Activated T-cell treated with anti-CD3 and anti-CD28 coated beads, Interleukin-2, amount 50 U/mL, for 24 hours (primary cell): ENCODE measurements at places on chromosomes 13 and 19.

- no peaks in the 10 kb centered on the region for H3K27me3 ChIP-seq
- DNase-seq: no peak
- H3K4me1 ChIP-seq: no peaks in the 10 kb centered on the region
- no peaks in the 10 kb centered on the region for H3K36me3 ChIP-seq
These were observed 1744.8 kb upstream of the MIR17HG start for GRCh38 chr13:89602655-89603054.

GRCh38 chr13:73000027-73000674 lies 58.7 kb upstream of the KLF5 start:
- no peaks in the 10 kb centered on the region for H3K27me3 ChIP-seq
- no peak for DNase-seq
- no peak overlapping the region for H3K4me3 ChIP-seq

DNA sequence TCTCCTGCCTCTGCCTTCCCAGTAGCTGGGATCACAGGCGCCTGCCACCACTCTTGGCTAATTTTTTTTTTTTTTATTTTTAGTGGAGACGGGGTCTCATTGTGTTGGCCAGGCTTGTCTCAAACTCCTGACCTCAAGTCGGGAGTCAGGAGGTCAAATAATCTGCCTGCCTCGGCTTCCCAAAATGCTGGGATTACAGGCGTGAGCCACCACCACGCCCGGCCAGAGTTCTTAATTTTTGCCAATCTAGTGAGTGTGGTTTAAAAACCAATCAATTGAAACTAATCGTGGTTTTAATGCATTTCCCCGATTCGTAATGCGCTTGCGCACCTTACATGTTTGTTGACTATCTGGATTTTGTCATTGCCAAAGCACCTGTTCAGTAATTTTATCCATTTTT lies 37.0 kb downstream of the SKA3 start:
- DNase-seq: no peak
- peak overlapping the region; percentile 99 for H3K27ac ChIP-seq
- H3K36me3 ChIP-seq: peaks cover 42% of the 10 kb centered on the region

DNA sequence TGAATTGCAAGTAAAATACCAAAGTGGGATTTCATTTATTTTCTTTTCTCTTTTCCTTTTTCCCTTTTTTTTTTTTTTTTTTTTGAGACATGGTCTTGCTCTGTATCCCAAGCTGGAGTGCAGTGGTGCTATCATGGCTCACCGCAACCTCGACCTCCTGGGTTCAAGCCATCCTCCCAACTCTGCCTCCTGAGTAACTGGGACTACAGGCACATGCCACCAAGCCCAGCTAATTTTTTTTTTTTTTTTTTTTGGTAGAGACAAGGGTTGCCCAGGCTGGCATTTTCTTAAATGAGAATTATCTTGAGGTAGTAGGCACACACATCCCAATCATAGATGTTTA lies 68.5 kb upstream of the GPR183 start:
- peaks cover 93% of the 10 kb centered on the region for H3K4me1 ChIP-seq
- DNase-seq: no peak
- no peaks in the 10 kb centered on the region for H3K27me3 ChIP-seq
- peaks cover 79% of the 10 kb centered on the region for H3K36me3 ChIP-seq

DNA sequence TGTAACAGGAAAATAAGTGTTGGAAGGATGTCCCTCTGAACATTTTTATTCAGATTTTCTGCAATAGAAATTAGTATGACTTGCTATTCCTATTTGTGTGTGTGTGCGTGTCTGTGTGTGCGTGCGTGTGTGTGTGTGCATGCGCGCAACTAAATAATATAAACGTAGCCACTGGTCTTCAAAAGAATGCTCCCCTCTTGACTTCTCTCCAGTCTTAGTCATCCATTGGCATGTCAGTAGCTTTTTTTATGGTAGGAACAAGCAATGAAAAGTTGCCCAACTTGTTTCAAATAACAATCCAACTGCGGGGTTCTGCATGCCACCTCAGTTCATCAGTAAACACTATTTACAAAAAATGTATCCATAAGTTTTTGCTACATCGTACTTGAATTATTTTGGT lies 249.6 kb downstream of the GPC6 start:
- H3K4me3 ChIP-seq: no peak overlapping the region
- no peak overlapping the region for H3K27ac ChIP-seq
- no peak for DNase-seq
- no peaks in the 10 kb centered on the region for H3K36me3 ChIP-seq
- no peaks in the 10 kb centered on the region for H3K27me3 ChIP-seq

DNA sequence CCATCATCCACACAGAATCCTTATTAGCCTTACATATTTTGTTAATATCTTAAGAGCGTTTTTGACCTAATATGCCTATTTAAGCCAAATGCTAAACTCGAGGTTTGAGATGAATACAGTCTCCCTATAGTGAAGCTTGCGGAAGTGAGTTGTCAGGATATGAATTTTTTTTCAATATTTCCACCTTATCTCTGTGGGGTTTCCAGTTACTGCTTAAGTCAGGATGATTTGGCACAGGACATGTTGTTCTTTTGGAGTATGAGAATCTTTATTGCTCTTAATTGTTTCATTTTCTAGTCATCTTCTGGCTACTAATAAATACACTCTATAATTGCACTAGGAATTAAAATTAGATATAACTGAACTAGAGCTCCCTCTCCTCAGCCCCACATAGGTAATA lies 44.2 kb upstream of the GPC6 start:
- H3K27me3 ChIP-seq: no peaks in the 10 kb centered on the region
- no peak overlapping the region for H3K27ac ChIP-seq
- no peak overlapping the region for H3K4me3 ChIP-seq
- H3K4me1 ChIP-seq: no peaks in the 10 kb centered on the region

DNA sequence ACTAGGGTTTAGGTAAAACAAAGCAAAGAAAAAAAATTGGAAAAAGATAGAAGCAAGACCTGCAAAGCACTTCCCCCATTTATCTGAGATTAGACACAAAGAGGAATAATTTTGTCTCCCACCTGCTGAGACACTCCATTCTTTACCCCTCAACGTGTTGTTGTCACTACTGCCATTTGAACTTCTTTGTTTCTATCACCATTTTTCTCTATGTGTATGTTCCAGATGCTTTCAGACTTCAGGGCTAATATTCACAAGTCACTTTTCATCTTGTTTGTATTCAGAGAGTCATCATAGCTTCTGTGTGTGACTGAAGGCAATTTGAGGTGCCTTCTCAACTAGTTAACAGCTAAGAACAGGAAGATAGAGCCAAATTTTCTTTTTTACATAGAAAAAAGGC lies 512.5 kb downstream of the TBC1D4 start:
- no peak overlapping the region for H3K27ac ChIP-seq
- H3K4me3 ChIP-seq: no peak overlapping the region
- DNase-seq: no peak
- peaks cover 7% of the 10 kb centered on the region for H3K27me3 ChIP-seq

GRCh38 chr19:41626278-41626677 lies 596 bp downstream of the CEACAM4 start:
- H3K27ac ChIP-seq: no peak overlapping the region
- no peak for DNase-seq
- H3K4me3 ChIP-seq: no peak overlapping the region
- peaks cover 42% of the 10 kb centered on the region for H3K27me3 ChIP-seq
- H3K4me1 ChIP-seq: no peaks in the 10 kb centered on the region

DNA sequence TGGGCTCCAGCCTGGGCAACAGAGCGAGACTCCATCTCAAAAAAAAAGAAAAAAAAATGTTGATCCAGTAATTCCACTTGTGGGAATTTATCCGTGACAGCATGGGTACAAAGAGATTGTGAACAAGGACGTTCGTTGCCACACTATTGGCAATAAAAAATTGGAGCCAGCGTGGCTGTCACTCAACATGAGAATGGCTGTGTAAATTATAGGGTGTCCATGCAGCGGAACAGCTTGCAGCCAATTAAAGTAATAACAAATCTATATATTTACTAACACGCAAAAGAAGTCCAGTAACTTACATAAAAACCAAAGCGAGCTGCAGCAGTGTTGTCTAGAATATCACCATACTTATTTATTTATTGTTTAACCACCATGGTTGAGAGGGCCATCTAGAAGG lies 19.3 kb downstream of the DPF1 start:
- H3K27ac ChIP-seq: no peak overlapping the region
- peaks cover 15% of the 10 kb centered on the region for H3K27me3 ChIP-seq
- H3K4me3 ChIP-seq: no peak overlapping the region
- no peak for DNase-seq
- H3K4me1 ChIP-seq: peaks cover under 1% of the 10 kb centered on the region

DNA sequence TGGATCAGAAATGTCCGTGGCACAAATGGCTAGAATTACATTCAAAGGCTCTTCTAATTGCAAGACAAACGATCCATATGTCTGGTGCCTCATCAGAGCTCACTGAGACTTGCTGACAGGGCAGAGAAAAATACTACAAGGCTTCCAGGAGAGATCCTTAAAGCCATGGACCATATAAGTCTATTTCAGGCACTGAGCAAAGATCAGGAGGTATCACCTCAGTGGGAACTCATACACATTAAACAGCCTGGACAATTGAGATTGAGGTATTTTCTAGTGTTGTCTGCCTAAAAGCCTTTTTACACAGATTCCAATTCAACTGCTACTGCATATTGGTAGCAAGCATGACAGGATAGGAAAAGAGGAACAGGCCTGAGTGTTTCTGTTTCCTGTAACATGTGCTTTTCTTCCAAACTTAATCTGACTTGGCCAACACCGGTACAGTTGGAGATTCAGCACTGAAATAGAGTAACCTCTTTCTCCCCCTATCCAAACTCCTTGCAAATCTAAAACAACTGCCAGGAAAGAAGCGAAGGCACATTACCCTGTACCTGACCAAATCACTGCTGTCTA lies 65.9 kb downstream of the SERP2 start:
- no peak for DNase-seq
- H3K27me3 ChIP-seq: peaks cover 13% of the 10 kb centered on the region
- H3K36me3 ChIP-seq: no peaks in the 10 kb centered on the region
- H3K4me3 ChIP-seq: no peak overlapping the region
- H3K4me1 ChIP-seq: peaks cover 21% of the 10 kb centered on the region
- no peak overlapping the region for H3K27ac ChIP-seq
